ENCODE measurements at places on chromosomes 2 and 18.

GRCh38 chr2:207766697-207767460 is 2.8 kb downstream of the FZD5 start:
- DNase-seq: no peak

DNA sequence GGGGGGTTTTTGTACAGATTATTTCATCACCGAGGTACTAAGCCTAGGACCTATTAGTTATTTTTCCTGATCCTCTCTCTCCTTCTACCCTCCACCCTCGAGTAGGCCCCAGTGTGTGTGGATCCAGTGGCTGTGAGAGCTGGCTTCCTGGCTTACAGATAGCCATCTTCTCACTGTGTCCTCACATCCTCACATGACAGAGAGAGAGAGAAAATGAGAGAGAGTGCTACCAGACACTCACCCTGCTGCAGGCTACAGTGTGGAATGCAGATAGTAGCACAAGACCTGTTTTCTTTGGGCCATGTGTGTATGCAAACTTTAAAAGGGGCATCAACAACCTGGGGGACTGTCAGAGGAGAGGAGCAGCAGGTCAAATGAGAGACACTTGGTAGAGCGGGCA is 9.5 kb downstream of the KCNK3 start:
- DNase-seq: no peak

GRCh38 chr18:46291149-46291548 is 187.0 kb downstream of the HAUS1 start:
- DNase-seq: no peak

- DNase-seq: no peak
These were observed 435.9 kb downstream of the TSN start for GRCh38 chr2:122191331-122191730.
